ENCODE measurements at places on chromosomes 4 and X.

GRCh38 chr4:87014284-87014782, 79.5 kb downstream of the AFF1 start:
- DNase-seq = no peak

- DNase-seq = no peak
Observed at GRCh38 chr4:76381986-76382385, 39.0 kb downstream of the CCDC158 start.

DNA sequence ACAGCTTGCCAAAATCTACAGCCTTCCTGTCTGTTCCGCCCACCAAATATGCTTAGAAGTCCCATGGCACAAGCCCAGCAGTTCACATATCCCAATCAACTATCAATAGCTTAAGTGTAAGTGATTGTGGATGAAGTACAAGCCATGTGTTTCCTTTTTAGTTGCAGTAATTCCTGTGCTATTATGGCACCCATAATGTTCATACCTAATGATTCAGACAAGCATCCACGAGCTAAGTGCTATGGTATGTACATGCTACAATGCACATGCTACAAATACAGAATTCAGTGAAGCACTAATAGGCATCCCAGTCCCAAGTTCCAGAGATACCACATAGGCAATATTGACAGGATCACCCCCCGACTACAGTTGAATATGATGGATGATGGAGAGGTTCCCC, 94.5 kb downstream of the PCDH19 start:
- DNase-seq = no peak

GRCh38 chrX:12953420-12953819, 21.5 kb upstream of the TMSB4X start:
- DNase-seq = no peak

- DNase-seq = no peak
Observed at GRCh38 chr4:81350040-81350439, 121.7 kb downstream of the RASGEF1B start.

GRCh38 chrX:100662796-100663195, 18.8 kb downstream of the SRPX2 start:
- DNase-seq = no peak

- no peak for DNase-seq
Observed at GRCh38 chrX:144798972-144799371, 448.3 kb upstream of the SPANXN1 start.

- DNase-seq = no peak
Observed at GRCh38 chrX:109830704-109831206, 97.7 kb upstream of the ACSL4 start.

DNA sequence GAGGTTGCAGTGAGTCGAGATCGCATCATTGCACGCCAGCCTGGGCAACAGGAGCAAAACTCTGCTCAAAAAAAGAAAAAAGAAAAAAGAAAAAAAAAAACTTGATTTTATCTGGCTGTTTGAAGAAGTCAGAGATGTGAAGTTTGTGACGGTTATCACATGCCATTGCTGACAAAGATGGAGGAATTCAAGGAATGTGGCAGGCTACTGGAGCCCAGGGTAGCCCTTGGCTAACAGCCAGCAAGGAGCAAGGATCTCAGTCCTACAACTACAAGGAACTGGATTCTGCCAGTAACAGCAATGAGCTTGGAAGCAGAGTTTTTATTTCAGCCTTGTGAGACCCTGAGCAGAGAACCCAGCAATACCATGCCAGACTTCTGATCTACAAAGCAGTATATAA, 24.3 kb upstream of the TET2 start:
- no peak for DNase-seq

All from activated effector memory CD4-positive, alpha-beta T cell treated with Interleukin-2 at 50 U/mL for 16 hours (primary cell).